ENCODE measurements at places on chromosomes 7 and 10. TPM values are rescaled to one million over a fixed set of nuclear protein-coding genes. Genes with fewer than 3 reads are reported as not detected.
A peak's percentile ranks its signal among the peaks of the same experiment; 100 is the strongest.

- no peak overlapping the region for H3K27ac ChIP-seq
- no peaks in the 10 kb centered on the region for H3K4me1 ChIP-seq
- no peaks in the 10 kb centered on the region for H3K27me3 ChIP-seq
- no peak for DNase-seq
- H3K36me3 ChIP-seq, result no peaks in the 10 kb centered on the region
Observed at GRCh38 chr7:147400925-147401324, 1189.6 kb upstream of the C7orf33 start.

DNA sequence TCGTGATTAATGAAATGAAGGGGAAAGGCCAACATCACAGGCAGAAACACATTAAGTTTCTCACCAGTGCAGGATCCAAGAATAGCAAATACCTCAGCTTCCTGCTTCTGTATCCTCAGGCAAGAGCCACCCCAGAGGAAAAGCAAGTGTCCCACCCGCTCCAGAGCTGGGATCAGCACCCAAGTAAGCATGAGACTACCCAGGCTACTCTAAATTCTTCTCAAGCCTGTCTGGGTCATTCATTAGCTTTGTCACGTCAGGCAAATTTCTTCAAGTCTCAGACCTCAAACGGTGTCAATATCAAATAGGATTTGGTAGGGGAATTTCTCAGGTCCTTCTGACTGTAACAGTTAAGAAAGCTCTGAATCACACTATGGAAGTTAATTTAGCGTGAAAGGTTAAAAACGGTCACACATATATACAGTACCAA lies 59.0 kb downstream of the GNA12 start:
- H3K4me1 ChIP-seq, result peaks cover 31% of the 10 kb centered on the region
- peaks cover 4% of the 10 kb centered on the region for H3K36me3 ChIP-seq
- peak overlapping the region; percentile 66 for H3K27ac ChIP-seq
- no peak for DNase-seq
- H3K4me3 ChIP-seq, result no peak overlapping the region

The TMEM196 gene
- total RNA-seq, result not detected

The IRF5 gene
- total RNA-seq, result 4.4 TPM

- DNase-seq, result no peak
- no peaks in the 10 kb centered on the region for H3K27me3 ChIP-seq
- no peaks in the 10 kb centered on the region for H3K4me1 ChIP-seq
- no peaks in the 10 kb centered on the region for H3K36me3 ChIP-seq
- no peak overlapping the region for H3K27ac ChIP-seq
- no peak overlapping the region for H3K4me3 ChIP-seq
Observed at GRCh38 chr10:96919785-96920430, 87.8 kb downstream of the LCOR start.

GRCh38 chr7:1087952-1088920 lies at the start of gene GPER1:
TSS of gene GPER1 (plus strand) at chr7:1088113. CDS start at chr7:1091729, 3,616 bp downstream.
- H3K4me1 ChIP-seq, result no peaks in the 10 kb centered on the region
- H3K4me3 ChIP-seq, result peak within 1 kb of the TSS; percentile 53
- peak; percentile 72 for DNase-seq

GRCh38 chr10:16965344-16965616 lies 148.1 kb upstream of the RSU1 start:
- H3K27ac ChIP-seq, result no peak overlapping the region
- H3K27me3 ChIP-seq, result no peaks in the 10 kb centered on the region
- H3K36me3 ChIP-seq, result no peaks in the 10 kb centered on the region

DNA sequence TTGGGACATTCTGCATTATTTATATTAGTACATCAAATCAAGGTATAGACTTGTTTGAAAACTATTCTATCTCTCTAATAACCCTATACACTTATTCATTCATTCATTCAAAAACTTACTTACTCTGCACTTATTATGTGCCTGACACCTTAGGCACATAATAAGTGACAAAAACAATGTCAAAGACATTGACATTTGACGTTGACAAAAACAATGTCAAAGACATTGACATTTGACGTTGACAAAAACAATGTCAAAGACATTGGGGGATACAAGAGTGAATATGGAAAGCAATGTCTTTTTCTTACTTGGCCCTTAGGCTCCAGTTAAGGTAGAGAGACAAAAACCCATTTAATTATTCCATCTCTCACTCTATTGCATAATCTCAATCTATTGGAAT lies 116.0 kb downstream of the CNTNAP2 start:
- H3K4me1 ChIP-seq, result no peaks in the 10 kb centered on the region
- DNase-seq, result no peak
- H3K27me3 ChIP-seq, result no peaks in the 10 kb centered on the region

The EMX2 gene
- total RNA-seq, result 0.67 TPM

DNA sequence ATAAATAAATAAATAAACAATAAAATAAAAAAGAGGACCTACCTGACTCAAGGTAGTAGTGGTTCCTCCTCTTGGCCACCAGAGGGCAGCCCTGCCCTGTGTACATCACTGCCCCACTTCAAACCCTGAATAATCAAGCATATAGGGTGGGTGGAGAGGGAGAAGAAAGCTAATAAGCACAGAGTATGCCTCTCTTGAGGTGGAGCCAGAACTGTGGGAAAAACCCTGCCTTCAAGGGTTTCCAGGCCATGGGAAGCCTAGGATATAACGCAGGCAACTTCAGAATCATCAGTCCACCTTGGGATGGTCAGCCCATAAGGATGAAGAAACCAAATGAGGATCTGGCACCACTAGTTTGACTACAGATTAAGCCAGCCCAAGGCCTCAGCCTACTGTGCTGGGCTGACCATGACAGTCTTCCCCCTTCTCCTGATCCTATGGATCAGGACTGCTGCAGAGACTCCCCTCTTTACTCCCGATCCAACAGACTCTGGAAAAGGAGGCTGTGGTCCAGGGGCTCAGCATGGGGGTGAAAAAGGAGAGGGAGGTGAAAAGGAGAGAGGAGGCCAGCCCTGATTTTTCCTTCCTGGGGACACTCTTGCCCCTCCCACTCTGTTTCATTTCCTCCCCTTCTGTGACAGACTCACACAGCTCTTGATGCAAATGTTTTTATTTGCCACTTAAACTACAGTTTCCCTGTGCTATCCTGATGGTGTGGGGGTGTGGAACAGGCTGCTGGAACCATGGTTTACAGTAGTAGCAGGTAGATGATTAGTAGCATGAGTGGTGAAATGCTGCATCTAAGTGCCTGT lies 10.1 kb downstream of the AVPI1 start:
- no peak overlapping the region for H3K27ac ChIP-seq
- H3K4me1 ChIP-seq, result no peaks in the 10 kb centered on the region
- DNase-seq, result no peak

The NUTM2E gene
- total RNA-seq, result not detected

DNA sequence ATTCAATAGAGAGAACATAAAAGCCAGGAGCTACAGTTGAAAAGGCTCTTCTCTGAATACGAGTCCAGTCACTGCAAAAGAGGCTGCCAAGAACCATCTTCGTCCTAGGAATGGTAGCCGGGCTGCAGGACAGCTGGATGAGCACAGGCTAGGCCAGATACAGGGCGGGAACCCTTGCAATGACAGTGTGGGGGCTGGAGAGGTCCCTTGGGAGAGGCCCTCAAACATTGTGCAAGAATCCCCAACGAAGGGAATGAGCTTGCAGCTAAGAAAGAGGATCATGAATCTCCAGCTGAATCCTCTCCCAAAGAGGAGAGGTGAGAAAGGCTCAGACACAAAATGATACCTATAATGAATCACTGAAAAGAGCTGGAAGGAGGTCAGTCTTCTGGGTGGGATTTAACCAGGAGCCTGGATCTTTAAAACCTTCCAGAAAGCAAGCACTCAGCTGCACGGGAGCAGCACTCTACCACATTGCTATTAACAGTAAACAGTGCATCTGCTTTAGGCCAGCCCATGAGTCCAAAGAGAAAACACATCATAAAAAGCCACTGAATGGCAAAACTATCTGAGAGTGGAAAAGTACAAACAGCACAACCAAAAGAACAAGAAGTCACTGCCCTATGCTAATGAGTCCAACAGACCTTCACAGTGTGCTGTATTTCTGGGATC lies 287.9 kb downstream of the TNS3 start:
- peak overlapping the region; percentile 65 for H3K27ac ChIP-seq
- DNase-seq, result peak; percentile 58
- H3K4me1 ChIP-seq, result no peaks in the 10 kb centered on the region
- no peaks in the 10 kb centered on the region for H3K27me3 ChIP-seq

- DNase-seq, result no peak
- no peaks in the 10 kb centered on the region for H3K27me3 ChIP-seq
- H3K4me3 ChIP-seq, result no peak overlapping the region
- H3K27ac ChIP-seq, result no peak overlapping the region
- no peaks in the 10 kb centered on the region for H3K4me1 ChIP-seq
- no peaks in the 10 kb centered on the region for H3K36me3 ChIP-seq
Observed at GRCh38 chr7:86995814-86996213, 63.6 kb downstream of the ELAPOR2 start.

- no peaks in the 10 kb centered on the region for H3K36me3 ChIP-seq
- no peak overlapping the region for H3K27ac ChIP-seq
- H3K4me1 ChIP-seq, result no peaks in the 10 kb centered on the region
- DNase-seq, result no peak
- no peaks in the 10 kb centered on the region for H3K27me3 ChIP-seq
Observed at GRCh38 chr7:98472521-98472954, 71.6 kb upstream of the BAIAP2L1 start.

DNA sequence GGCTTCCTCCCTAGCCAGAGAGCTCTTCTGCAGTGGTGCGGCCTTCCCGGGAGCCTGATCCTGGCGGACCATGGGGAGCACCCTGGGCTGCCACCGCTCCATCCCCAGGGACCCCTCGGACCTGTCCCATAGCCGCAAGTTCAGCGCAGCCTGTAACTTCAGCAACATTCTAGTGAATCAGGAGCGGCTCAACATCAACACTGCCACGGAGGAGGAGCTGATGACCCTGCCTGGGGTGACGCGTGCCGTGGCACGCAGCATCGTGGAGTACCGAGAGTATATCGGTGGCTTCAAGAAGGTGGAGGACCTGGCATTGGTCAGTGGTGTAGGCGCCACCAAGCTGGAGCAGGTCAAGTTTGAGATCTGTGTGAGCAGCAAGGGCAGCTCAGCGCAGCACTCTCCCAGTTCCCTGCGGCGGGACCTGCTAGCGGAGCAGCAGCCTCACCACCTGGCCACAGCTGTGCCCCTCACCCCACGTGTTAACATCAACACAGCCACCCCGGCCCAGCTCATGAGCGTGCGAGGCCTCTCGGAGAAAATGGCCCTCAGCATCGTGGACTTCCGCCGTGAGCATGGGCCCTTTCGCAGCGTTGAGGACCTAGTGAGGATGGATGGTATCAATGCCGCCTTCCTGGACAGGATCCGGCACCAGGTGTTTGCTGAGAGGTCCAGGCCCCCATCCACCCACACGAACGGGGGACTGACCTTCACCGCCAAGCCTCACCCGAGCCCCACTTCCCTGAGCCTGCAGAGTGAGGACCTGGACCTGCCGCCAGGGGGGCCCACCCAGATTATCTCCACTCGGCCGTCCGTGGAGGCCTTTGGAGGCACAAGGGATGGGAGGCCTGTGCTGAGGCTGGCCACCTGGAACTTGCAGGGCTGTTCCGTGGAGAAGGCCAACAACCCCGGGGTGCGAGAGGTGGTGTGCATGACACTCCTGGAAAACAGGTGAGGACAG lies 1.5 kb downstream of the EEPD1 start:
- H3K4me3 ChIP-seq, result peak overlapping the region; percentile 91
- peak overlapping the region; percentile 86 for H3K27ac ChIP-seq
- no peak for DNase-seq
- no peaks in the 10 kb centered on the region for H3K27me3 ChIP-seq

DNA sequence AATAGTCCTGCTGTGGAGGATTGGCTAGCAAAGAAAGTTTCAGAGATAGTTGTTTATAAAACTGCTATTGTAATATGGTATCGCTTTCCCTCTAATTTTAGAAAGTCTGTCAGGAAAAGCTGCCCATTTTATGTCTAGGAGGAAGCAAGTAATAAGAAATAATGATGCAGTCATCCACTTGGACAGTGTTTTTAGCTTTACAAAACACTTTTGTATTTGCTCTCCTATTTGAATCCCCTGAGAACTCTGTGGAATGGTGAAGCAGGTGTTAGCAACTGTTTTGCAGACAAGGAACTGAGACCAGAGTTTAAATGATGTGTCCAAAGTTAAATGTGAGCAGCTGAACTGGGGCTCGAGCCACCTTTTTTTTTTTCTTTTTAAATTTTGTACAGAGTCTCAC lies 455.8 kb downstream of the XPNPEP1 start:
- no peaks in the 10 kb centered on the region for H3K27me3 ChIP-seq
- no peaks in the 10 kb centered on the region for H3K36me3 ChIP-seq
- no peak overlapping the region for H3K4me3 ChIP-seq

DNA sequence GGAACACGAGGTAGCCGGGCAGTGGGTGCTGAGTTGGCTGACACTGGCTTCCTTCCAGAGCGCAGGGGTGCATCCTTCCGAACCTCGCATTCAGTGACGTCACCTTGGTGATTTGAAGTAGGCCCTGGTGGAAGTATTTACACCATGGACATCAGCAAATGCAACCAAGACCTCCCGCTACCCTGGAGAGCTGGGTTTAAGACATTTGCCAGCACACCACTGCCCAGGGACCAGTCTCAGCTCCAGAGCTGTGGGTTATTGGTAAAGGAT lies 106.4 kb upstream of the GPR26 start:
- DNase-seq, result no peak
- H3K36me3 ChIP-seq, result no peaks in the 10 kb centered on the region
- H3K4me3 ChIP-seq, result no peak overlapping the region
- H3K27ac ChIP-seq, result no peak overlapping the region

DNA sequence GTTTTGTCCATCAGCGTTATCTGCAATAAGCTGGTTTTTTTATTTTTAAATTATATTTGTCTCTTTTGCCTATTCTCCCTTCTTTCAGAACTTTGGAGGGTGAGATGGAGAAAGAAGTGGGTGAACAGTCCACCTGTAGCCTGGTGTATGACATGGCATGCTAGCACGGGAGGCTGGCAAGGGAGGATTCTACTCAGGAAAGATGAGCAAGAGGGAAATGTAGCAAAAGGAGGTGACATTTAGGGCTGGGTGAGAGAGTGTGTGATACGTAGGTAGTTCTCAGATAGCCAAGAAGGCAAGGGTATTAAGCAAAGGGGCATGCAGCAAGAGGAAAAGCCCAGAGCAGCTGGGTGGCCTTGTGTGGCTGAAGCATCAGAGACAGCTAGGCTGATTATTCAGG lies 612.9 kb upstream of the IGFBP3 start:
- H3K27ac ChIP-seq, result no peak overlapping the region
- DNase-seq, result no peak
- no peak overlapping the region for H3K4me3 ChIP-seq
- H3K36me3 ChIP-seq, result no peaks in the 10 kb centered on the region
- no peaks in the 10 kb centered on the region for H3K4me1 ChIP-seq

GRCh38 chr10:70672165-70673042 lies at the start of gene ADAMTS14:
TSS of gene ADAMTS14 (plus strand) at chr10:70672506. CDS start at chr10:70672803, 297 bp downstream.
- no peaks in the 10 kb centered on the region for H3K4me1 ChIP-seq
- peak within 1 kb of the TSS; percentile 21 for H3K27ac ChIP-seq
- peak within 1 kb of the TSS; percentile 19 for H3K4me3 ChIP-seq
- H3K27me3 ChIP-seq, result no peaks in the 10 kb centered on the region
- no peaks in the 10 kb centered on the region for H3K36me3 ChIP-seq
- DNase-seq, result no peak

The TNS3 gene
- total RNA-seq, result 39.7 TPM

DNA sequence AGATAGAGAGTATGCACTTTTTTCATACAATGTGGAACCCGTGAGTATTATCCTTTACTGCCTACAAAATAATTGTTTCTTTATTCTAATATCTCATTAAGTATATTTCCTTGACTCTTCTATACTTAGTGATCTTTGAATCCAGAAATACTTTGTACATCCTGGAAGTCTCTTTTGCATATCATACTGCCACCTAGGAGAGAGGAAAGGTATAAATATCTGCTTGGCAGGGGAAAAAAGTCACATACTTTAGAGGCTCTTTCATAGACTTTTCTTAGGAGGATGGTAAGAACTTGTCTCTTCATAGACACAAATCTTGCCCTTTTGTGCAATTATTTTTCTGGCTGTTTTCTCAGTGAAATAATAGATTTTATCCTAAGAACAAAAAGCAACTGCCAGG lies 436.0 kb downstream of the PAXIP1 start:
- no peaks in the 10 kb centered on the region for H3K27me3 ChIP-seq
- DNase-seq, result no peak
- H3K4me1 ChIP-seq, result no peaks in the 10 kb centered on the region
- no peaks in the 10 kb centered on the region for H3K36me3 ChIP-seq
- H3K4me3 ChIP-seq, result no peak overlapping the region

Data from right atrium auricular region (tissue), 2 donors.